Esophagus mucosa (tissue), 1 donor: ENCODE measurements at places on chromosomes 1 and 21. TPM values are rescaled to one million over a fixed set of nuclear protein-coding genes. Genes with fewer than 3 reads are reported as not detected.
A peak's percentile ranks its signal among the peaks of the same experiment; 100 is the strongest.

DNA sequence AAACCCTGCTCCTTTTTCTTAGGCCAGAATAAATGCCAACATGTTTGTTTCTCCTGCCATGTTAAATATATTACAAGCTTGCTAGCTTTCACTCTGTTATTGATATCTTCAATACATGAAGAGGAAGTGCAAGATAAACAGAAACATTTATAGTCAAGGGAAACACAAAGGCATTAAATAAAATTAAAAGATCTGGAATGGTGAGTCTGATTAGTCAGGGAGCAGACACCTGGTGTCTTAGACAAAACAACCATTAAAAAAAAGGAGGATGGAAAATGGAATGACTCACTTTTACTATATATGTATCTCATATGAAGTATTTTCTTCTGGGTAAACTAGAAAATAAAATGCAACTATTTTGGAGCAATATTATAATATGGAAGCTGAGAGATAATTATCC is 123.3 kb downstream of the SMYD3 start:
- ATAC-seq, result no peak

DNA sequence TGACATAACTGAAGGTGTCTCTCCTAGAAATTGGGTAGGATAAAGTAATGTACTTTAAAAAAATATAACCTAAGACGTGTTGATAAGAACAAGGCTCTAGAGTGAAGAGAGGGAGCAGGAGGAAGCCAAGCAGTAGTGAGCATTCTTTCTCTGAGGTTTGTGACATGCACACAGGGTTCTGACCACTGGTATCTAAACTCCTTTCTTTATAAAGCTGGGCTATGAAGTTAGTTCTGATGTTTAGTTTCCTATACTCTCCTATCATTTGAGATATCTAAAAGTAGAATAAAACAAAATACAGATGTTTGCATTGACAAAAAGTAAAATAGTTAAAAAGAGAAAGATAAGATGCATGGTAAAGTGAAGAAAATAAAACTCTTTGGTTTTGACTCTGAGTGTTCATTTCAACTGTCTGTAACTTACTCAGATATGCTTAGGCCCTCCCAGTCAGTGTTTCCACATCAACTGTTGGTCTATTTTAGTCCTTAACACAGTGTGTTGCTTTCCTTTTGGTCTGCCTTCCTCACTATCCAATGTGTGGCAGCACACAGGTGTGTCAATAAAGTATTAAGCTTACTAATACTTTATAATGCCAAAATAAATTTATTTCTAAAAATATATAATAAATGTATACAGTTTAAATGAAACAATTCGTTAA is 543.5 kb downstream of the PTPRC start:
- no peak for ATAC-seq

The KRTAP11-1 gene
- total RNA-seq, result not detected

GRCh38 chr1:7299329-7299799 is 471.7 kb upstream of the VAMP3 start:
- ATAC-seq, result peak; percentile 48

The DISP3 gene
- total RNA-seq, result not detected

DNA sequence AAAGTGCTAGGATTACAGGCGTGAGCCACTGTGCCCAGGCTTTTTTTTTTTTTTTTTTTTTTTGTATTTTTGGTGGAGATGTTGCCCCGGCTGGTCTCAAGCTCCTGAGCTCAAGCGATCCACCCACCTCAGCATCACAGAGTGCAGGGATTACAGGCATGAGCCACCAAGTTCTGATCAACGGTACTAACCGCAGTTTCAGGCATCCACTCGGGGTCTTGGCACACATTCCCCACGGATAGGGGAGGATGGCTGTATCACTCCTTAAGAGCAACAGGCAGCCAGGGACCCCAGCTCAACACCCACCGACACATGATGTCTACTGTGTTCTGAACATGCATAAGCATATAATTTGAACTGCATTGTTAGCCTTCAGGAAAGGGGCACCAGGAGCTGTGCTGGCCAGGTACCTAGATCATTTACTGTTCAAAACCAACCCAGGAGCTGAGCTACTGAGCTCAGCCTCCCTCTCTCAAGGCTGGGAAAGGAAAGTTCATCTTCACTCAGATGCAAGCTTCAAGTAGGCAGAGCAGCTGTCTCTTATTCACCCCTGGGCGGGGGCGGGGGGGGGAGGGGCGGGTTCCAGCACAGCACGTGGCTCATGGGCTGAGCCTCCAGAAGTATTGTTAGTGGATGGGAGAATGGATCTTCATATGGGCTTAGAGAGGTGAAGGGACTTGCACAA is 24.7 kb downstream of the CAPZB start:
- no peak for ATAC-seq

- peak; percentile 44 for ATAC-seq
Observed at GRCh38 chr1:202143011-202143767, 1.3 kb downstream of the ARL8A start.

DNA sequence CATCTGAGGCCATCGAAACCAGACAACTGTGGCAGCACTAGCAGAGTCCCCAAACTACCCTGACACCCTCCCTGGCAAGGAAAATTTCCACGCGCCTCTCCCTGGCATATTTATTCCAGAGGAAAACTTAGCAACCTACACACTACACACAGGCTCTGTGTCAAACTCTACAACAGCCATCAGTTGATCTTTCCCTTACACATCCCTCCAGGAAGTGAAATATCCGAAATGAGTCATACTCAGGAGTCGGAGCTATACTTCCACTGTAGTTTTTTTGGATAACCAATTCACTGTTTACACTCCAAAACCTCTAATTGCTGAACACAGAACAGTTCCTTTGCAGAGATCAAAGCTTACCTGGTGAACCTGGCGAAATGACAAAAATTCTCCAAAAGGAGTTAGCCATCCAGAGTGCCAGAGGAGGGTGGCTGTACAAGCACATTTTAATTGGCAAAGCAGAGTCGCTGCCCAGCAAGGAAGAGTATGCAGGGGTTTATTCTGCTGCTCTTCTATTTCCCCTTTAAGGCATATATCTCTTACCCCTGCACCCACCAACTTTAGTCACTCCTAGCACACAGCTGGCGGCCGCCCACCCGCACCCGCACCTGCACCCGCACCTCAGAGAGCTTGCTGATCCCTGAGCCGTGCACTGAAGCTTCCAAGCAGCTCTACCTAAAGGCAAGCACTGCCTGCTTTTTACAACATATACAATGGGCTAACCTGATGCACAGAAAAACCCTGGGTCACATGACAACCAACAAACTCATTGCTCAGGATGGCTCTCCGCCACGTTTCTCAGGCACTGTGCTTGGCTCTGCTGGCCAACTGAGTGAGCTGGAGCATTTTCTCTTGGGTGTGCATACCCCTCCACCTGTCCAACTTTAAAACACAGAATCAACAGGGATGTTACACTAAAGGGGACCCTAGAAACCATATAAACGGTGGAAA is 54.9 kb downstream of the CAPZB start:
- ATAC-seq, result peak; percentile 82

DNA sequence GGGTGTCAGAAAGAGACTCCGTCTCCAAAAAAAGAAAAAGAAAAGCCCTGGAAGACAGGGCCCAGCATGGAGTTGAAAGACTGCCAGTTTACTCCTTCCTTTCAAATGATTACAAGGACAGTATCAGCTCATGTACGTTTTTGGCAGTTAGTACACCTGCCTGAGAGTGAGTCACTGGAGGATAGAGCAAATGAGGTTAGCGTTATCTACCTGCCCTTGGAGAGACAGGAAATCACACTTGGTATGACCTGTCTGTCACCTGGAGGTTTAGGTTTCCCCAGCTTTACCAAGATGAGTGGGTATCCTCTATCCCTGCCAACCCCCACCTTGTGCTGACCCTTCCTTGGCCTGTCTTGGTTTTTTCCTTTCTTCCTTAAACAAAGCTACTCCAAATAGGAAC is 96.8 kb upstream of the BMP8A start:
- ATAC-seq, result peak; percentile 75

DNA sequence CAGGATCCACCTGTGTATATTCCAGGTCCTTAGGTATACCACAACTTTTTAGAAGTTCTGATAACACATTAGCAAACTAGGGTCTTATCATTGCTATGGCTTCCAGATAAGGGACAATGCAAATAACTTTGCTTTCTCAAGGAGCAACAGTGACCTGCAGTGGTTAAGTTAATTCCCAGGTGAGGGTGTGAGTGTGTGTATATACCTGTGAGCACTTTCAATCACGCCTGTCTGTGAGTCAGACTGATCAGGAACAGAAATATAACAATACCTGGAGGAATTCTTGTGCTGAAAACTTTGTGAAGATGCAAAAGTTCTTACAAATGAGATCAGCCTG is 317.0 kb downstream of the PAPPA2 start:
- ATAC-seq, result no peak

DNA sequence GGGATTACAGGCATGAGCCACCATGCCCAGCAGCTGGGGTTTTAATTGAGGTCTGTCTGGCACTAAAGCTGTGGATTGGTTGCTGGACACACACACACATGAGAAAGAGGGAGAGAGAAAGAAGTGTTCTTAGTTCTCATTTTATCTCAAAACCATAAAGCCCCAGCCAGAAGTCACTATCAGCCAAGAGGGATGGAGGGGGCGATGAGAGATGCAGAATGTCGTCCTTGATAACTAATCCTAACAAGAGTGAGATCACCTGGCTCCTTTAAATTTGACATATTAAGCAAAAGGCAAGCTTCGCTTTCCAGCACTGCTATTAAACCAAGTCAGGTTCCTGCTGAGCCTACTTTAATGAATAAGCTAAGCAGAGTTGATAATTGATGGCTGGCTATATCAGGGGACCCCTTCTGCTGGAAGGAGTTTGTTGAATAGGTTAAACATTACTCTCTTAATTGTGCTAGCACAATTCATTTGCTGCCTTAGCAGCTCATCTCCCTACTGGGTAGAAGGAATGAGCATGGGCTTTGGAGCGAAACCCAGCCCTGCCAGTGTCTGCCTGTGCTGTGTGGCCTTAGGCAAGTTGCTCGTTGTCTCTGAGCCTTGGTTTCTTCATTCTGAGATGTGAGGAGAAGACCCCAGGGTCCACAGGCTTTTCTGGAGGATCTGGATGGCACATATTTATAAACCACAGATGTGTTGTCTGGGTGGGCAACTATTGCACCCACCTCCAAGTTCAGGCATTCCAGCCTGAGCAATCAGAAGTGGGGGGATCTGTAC is 50.8 kb downstream of the ALPL start:
- no peak for ATAC-seq

GRCh38 chr1:110097507-110098221 is 14.6 kb upstream of the UBL4B start:
- ATAC-seq, result no peak

DNA sequence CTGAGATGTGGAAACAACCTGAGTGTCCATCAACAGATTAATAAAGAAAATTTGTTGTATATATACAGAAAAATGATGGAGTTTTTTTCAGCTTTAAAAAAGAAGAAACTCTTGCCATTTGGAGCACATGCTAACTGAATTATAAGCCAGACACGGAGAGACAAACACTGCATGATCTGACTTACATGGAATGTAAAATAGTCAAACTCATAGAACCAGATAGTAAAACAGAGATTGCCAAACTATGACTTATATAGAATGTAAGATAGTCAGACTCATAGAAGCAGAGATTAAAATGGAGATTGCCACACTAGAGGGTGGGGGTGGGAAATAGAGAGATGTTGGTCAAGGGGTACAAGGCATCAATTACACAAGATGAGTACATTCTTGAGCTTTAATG is 1786.6 kb downstream of the PLA2G4A start:
- no peak for ATAC-seq

The ELF3 gene
- 391 TPM for total RNA-seq

DNA sequence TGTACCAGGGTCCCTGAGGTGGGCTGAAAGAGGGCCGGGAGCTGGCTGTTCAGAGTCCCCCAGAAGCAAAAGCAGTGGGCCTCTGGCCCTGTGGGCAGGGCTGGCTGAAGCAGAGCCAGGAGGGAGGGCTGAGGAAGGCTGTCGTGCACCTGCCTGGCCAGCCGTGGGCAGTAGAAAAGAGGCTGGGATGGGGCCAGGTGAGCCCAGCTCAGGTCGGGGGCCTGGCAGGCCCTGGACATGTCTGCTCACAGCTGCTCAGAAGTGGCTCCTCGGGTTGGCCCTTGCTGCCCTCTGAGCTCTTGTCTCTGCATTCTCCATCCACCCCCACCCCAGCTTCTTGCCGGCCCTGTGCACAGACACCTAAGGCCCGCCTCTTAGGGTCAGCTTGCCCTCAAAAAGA is 60.0 kb downstream of the TCP10L start:
- no peak for ATAC-seq

The NCF2 gene
- total RNA-seq, result 8.3 TPM

GRCh38 chr1:100433563-100433962 is 81.3 kb downstream of the CDC14A start:
- no peak for ATAC-seq

DNA sequence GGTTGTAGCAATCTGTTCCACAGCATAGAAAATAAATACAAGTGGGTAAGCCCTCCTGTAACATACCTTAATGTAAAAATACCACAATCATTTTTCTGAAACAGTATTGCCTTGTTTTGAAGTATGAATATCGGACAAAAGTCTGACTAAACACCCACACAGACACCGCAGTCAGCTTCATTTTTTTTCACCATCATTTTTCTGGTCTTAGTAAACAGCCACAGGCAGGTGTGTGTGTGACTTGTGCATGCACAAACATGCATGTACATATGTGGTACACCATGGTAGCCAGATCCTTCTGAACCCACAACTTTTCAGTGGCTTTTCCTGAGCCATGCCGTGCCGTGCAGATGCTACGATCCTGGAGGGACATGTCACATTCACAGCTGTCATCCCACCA is 261.7 kb downstream of the PCP4 start:
- no peak for ATAC-seq
